ENCODE measurements at places on chromosomes 1 and 21.

GRCh38 chr21:42453224-42453985 is 42.6 kb downstream of the RSPH1 start:
- no peak for DNase-seq

- no peak for DNase-seq
Observed at GRCh38 chr1:59477286-59477685, 180.4 kb downstream of the FGGY start.

DNA sequence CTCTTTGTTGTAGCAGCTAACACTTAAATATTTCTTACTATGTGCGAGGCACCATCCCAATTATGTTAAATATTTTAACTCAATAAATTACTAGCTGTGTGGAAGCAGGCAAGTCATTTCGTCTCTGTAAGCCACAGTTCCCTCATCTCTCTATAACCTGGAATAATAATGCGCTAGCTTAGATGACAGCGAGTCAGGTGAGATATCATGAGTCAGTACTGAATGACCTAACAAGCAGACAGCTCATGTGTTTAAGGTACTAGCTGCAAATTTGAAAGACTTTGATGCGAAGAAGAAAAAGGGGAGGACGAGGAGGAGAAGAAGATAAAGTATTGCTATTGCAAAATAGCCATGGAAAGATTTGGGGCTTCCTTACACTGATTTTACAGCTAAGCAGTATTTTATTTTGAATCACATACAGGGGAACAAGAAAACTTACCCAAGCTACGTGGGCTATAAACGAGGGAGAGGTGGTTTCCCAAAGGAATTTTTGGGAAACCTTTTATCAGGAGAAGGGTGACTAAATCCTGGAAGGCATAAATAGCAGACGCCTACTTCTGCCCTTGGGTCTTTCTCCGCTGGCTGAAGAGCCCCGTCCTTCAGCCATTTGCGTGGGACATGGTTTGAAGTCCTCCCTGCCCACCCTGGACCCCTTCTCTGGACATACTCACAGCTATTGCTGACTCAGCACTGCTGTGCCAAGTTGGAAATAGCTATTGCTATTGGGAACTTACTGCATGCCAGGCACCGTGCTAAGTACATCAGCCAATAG is 8.9 kb downstream of the CITED4 start:
- DNase-seq, result no peak

- no peak for DNase-seq
Observed at GRCh38 chr1:211830055-211830327, 572 bp downstream of the LPGAT1 start.

DNA sequence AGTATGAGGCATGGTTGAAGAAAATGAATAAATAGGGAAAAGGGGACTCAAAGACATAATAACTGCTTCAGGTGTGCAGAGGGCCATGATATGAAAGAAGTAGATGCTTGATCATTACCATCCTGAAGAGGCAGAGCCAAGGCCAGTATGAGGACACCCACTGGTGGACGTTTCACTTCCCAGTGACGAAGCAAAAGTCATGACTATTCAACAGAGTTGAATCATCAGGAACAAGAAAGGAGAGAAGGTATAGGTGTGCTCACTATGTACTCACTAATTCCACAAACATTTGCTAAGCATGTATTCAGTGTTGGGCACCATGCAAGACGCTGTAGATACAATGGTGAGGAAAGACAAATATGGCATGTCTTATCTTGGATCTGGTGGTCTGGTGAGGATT is 319.2 kb upstream of the RUNX1 start:
- DNase-seq, result no peak

All from GM13976 (cell line).